ENCODE measurements at places on chromosomes 6 and 20. TPM values are rescaled to one million over a fixed set of nuclear protein-coding genes. Genes with fewer than 3 reads are reported as not detected.

MAVS gene
- total RNA-seq: 22.2 TPM

NOTCH4 gene
- total RNA-seq: 2.0 TPM

OR2B6 gene
- not detected for total RNA-seq

PROKR2 gene
- not detected for total RNA-seq

IL17F gene
- total RNA-seq: not detected

SLC25A27 gene
- total RNA-seq: 1.7 TPM

- no peak for DNase-seq
Measured at GRCh38 chr6:129567374-129567773, 142.6 kb downstream of the ARHGAP18 start.

DNA sequence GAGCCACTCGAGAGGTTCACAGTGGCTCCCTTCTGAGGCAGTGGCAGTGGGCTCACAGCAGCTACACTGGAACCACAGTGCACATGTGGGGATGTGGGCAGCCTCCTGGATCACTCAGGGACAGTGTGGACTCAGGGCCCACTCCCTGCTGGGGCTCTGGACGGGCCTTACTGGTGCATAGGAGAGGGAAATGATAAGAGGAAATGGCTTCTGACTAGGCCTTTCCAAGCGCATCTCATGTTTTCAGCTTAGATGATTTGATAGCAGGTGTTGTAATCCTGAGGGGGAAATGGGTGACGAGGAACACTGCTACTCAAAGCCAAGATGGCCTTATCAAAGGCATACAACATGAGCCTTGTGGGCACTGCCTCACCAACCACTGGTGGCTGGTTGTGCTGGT, 44.0 kb downstream of the PANK2 start:
- no peak for DNase-seq

DNA sequence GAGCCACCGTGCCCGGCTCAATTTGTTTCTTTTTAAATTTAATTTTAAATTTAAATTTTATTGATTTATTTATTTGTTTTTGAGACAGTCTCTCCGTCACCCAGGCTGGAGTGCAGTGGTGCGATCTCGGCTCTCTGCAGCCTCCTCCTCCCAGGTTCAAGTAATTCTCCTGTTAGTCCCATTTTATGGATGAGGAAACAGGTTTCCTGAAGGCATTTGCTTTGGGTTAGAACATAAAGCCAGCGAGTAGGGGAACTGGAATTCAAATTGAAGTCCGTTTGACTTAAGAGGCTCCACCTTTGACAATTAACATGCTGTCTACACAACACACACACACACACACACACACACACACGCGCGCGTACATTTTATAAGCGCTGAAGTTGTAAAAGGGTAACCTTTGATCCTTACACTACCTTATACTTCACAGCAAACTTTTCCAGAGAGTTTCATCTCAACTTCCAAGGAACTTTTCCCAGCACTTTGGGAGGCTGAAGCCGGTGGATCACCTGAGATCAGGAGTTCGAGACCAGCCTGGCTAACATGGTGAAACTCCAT, 232.0 kb downstream of the BCAS1 start:
- DNase-seq: no peak

DNA sequence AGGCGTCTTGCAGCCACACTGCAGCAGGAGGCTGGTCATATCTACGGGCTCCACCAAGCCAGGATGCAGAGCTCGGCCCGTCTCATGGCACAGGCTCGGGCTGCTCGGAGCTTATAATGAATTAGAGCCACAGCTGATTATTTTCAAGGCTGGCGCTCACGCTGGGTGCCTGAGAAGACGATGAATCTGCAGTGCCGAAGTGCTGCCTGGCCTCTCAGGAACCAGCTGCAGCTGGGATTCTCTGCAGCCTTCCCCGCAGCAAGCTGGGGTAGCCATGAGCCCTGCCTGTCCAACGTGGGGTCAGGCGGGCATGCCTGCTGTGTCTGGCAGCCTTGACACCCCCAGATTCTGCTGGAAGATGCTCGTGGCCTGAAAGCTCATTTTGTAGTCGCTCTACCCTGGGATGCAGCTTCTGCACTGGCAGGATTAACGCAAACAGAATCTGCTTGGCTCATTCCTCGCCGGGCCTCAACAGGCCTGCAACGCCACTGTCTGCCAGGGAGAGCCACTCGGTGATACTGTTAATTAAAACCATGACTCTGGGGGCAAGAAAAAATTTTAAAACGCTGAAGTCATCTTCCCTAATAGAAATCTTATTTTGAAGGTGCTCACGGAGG, 104.3 kb downstream of the CDH26 start:
- no peak for DNase-seq

DNA sequence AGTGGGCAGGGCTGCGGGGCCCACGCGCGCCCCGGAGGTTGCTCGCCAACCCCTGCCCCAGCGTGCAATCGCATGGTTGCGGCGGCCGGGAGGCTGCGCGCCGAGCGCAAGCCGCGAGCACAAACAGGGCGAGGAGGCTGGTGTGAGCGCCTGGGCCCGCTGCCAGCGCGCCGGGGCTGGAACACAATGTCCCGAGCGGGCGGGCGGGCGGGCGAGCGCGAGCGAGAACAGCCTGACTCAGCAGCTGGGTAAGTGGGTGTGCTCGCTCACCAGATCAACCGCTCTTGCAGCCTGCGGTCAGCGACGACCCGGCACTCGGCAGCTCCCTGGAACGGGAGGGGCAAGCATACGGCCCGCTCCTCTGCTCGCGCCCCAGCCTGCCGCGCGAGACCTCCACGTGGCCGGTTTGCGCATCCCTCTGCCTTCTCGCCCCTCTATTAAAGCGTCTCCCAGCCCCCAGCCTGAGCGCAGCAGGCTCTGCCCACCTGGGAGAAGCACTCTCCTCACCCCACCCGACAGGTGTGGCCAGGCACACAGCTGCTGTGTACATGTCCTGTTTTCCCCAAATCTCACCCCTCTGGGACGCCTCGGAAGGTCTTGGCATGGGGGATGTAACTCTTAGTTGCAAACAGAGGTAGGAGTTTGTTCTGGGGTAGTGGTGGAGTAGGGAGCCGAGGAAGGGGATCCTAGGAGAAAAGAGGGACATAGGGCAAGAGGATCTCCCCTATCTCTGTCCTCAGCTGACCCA, 8.7 kb upstream of the ARMC12 start:
- DNase-seq: no peak

DNA sequence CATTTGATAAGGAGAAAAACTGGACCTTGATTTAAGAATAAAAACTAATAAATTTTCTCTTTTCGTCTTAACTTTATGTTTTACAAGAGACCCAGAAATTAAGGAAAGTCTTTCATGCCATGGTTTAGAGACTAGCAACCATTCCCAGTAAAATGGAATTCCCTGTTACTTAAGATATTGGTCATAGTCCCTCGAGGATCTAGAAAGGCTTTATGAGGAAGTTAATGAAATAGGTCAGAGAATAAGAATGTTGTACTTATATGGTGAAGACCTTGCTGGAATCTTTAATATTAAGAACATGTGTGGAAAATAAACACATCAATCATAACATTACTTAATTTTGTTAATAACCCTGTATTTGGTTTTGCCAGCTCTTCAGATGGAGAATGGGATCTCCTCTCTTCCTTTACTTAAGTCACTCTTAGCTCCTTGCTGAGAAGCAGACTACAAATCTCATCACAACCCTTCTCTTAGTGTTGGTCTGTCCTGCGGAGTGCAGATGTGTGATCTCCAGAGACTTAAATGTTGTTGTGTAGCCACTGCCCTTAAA, 382.9 kb downstream of the QKI start:
- no peak for DNase-seq

DNA sequence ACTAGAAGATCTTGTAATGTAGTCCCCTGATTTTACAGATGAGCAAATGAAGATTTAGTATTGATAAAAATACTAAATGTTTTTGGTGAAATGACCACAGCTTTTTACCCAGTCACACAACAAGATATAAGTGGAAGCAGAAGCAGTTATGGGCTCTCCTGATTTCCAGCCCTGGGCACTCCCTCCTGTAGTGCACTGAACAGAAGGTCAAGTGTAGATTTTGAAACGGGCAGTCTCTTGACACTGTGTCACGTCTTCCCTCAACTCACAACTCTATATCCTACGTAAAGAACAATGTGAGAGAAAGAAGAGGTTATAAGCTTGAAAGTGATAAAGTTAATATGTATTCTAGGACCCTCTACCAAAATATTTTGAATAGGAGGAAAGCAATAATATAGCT, 23.3 kb downstream of the TMEM200A start:
- no peak for DNase-seq

DNA sequence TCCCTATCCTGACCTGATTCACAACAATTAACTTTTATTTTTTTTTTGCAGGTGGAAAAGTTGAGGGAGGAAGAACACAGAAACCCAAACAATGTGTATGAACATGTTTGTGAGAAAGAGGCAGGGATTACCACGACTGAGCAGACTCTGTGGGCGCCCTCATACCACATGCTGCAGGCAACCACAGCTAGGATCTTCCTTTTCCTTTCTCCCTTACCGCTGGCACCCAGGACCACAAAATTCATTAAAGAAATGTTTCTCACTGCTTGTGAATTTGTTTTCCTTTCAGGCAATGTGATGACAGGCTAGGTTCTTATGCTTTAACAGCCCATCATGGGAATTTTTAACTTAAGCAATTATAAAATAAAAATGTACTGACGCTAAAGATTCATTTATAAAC, 287.1 kb downstream of the GMDS start:
- no peak for DNase-seq

DNA sequence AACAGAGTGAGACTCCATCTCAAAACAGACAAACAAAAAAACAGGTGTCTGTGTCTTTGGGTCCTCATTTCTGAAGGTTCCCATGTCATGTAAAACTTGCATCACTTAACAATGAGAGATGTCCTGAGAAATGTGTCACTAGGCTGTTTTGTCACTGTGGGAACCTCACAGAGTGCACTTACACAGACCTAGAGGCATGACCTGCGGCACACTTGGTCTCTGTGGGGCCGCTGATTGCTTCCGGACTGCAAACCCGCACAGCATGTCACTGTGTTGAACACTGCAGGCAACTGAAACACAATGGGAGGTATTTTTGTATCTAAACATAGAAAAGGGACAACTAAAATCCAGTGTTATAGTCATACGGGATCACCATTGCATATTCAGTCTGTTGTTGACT, 42.3 kb upstream of the TMEM181 start:
- no peak for DNase-seq

DNA sequence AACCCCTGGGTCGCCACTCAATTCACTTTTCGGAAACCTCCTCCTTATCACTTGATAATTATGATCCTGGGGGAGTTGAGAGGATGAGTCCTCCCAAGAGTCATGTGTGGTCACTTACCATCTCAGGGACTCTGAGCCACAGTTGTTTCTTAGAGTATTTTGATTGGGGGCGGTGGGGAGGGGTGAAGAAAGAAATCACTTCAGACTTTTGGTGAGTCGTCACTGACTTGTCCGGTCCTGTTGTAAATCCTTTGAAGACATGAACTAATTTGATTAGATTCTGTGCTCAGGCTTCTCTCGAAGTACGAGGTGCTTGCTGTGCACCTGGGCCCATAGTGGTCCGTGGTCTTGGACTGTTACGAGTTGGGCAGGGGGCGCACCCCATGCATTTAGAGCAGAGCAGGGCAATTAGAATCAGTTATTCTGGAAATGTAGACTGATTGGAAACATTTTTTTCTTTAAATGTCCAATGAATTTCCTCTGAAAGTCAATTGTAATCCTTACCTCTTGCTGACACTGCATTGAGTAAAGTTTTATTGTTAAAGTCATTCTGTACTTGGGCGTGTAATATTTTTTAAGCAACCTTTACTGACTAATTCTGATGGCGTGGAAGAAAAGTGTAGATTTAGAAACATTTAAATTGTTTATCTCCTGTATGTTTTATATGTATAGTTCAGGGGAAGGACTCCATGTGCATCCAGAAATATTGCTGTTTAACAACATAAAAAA, 173.4 kb downstream of the SLC16A10 start:
- DNase-seq: no peak

DNA sequence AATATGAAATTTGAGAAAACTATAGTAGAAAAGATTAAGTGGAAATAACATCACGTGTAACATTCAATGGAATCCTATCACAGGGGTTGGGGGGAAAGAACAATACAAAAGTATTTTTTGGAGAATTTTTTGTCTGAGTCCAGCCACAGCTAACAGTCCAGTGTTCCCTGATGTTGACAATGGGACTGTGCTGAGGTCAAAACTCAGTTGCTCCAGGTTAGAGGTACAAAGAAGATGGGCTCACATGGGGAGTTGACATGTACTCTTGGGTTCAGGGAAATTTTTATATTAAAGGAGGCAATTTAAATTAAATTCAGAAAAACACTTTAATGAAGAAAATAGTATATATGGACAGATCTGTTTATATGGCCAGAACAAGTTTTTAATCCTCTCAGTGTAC, 995 bp downstream of the MYCT1 start:
- no peak for DNase-seq

GRCh38 chr6:31473244-31473643, 24.7 kb upstream of the MICB start:
- DNase-seq: no peak

DNA sequence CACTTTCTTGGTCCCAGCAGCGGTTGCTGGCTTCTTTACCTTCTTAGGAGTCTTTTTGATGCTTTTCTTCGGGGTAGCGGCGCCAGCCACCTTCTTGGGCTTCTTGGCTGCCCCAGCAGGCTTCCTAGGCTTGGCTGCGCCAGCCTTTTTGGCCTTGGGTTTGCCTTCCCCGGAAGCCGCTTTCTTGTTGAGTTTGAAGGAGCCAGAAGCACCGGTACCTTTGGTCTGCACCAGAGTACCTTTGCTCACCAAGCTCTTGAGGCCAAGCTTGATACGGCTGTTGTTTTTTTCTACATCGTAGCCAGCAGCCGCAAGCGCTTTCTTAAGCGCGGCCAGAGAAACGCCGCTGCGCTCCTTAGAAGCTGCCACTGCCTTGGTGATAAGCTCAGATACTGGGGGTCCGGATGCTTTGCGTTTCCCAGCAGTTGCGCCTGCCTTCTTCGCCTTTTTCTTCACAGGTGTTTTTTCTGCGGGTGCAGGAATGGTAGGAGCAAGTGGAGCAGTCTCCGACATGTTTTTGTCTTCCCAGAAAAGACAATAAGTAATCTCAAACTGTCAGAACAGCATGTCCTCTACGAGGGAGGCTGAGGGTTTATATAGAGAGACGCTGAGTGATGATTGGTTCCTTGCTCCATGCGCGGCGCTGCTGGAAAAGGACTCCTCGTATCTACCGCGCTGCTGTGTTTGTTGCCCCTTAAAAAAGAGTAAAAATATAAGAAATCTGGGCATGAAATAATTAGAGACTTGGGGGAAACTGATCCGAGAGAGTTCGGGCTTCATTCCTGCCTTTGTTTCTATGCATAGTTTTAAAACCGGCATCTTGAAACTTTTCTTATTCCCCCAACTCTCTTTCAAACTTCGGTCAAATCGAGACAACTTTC, 130.3 kb upstream of the BTN3A2 start:
- DNase-seq: no peak

- no peak for DNase-seq
Measured at GRCh38 chr6:75331151-75331550, 46.6 kb upstream of the TMEM30A start.

GRCh38 chr6:3443221-3443515, 13.7 kb downstream of the SLC22A23 start:
- no peak for DNase-seq

DNA sequence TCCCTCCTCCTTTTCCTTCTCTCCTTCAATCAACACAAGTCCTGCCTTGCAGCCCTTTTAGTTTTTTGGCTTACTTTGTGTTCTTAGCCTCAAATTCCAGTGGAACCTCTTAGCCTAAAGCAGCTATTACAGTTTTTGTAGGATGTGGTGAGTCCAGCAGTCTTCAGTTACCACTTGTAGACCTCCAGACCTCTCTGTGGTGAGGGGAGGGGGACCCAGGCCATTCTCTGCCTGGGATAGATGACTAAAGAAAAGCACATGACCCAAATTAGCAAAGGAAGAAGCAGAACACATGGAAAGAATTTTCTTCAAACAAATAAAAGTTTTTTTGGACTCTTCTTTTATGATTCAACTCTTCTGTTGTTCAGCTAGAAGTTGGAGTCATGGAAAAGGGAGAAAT, 246.5 kb downstream of the HAO1 start:
- DNase-seq: no peak
